ENCODE measurements at places on chromosomes 2 and 18. TPM values are rescaled to one million over a fixed set of nuclear protein-coding genes. Genes with fewer than 3 reads are reported as not detected.

ZSWIM2 gene
- total RNA-seq: not detected

- DNase-seq: peak; percentile 46
Measured at GRCh38 chr2:28895189-28895893, 874 bp downstream of the WDR43 start.

DNA sequence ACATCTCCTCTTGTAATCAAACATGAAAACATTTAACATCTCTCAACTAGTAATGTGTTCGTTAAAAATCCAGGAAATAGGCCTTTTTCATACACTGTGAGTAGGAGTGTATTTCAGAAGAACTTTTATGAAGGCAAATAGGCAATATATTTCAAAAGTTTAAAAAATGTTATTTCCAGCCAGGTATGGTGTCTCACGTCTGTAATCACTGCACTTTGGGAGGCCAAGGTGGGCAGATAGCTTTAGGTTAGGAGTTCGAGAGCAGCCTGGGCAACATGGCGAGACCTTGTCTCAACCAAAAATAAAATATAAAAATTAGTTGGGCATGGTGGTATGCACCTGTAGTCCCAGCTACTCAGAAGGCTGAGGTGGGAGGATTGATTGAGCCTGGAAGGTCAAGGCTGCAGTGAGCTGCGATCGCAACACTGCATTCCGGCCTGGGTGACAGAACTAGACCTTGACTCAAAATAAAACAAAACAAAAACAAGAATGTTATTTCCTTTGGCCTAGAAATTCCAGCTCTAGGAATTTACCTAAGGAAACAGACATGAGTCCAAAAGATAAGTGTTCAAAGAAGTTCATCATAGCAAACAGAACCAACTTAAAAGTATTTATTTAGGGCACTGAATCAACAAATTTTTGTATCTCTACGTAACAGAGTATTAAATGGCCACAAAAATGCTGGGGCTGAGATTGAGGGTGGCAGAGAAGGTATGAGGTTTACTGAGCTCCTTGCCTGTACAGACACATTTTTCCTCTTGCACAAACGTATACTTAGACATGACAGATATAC is 14.9 kb downstream of the RBKS start:
- DNase-seq: no peak

DNA sequence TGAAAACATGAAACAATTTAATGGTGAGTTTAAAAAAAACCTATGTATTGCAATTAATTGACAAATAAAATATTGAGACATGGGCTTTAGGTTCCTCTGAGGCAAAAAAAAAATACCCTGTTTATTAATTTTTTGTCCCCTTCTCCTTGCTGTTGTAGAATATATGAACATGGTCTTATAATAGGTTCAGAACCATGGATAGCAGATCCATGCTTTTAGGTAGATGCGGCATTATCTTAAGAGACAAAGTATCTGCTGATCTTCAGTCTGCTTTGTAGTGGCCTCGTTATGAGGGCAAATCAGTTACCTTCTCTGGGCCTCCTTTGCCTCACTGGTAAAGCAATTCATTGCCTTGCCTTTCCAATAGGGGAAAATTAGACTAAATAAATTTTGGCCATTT is 850.7 kb downstream of the NRXN1 start:
- no peak for DNase-seq

DNA sequence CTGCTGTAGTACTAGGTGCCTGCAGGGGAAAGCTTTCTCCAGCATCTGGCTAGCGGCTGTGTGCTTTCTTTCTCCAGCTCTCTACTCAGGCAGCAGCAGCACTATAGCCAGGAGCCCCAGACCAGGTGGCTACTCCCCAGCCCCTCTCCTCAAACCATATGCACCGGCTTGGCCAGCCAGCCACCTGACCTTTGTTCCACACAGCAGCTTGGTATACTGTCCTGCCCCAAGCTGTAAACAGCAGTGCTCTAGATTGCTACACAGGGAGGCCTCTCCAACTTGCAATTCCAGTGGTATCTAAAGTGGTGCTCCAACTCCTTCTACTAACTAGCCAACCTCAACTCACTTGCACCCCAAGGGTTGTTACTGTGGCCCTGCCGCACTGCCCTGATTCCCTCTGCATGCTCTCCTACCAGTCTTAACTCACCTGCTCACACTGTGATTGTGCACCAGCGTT is 19.6 kb downstream of the LDAH start:
- no peak for DNase-seq

- no peak for DNase-seq
Measured at GRCh38 chr18:58028109-58028784, 15.8 kb upstream of the NEDD4L start.

GRCh38 chr2:73290049-73290839 is 3.1 kb downstream of the EGR4 start:
- peak; percentile 27 for DNase-seq

DNA sequence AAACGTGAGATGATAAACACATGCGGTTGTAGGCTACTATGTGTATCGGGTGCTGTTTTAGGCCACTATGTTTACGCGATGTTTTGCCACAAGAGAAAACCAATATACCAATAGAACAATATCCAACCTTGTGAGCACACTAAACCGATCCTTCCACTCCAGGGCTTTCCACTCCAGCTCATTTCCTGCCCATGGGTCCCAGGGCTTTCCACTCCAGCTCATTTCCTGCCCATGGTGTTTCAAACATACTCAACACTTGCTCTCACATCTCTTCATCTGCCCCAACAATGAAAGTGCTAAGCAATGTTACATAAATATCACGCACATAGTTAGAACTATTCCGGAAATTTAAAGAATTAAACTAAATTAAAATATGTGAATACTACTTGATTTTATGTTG is 80.0 kb downstream of the EPB41L3 start:
- no peak for DNase-seq

- DNase-seq: no peak
Measured at GRCh38 chr2:25279091-25279651, 62.6 kb downstream of the DNMT3A start.

- DNase-seq: peak; percentile 54
Measured at GRCh38 chr2:178194600-178195389, 483 bp downstream of the OSBPL6 start.

Measured in astrocyte (in vitro differentiated cells and primary cell).